ENCODE measurements at places on chromosomes 12 and 14.

DNA sequence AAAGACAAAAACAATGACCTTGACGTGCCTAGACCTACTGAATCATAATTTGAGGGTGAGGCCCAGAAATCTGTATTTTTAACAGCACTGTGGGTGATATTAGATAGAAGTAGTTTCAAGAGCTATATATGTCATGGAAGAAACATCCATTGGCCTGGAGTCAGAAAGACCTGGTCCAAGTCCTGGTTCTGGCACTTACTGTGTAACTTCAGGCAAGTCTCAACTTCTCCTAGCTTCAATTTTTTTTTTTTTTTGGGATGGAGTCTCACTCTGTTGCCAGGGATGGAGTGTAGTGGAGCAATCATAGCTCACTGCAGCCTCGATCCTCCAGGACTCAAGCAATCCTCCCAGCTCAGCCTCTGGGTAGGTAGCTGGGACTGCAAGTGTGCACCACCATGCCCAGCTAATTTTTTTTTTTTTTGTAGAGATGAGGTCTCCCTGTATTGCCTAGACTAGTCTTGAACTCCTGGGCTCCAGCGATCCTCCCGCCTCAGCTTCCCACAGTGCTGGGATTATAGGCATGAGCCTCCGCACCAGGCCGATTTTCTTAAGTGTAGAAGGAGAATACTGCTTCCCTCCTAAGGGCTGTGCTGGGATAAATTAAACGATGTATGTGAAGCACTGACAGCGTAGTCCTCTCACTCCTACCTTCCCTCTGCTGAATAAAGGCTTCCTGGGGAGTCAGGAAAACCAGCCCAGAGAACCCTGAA, 14.3 kb upstream of the GPX2 start:
- DNase-seq, result no peak

- no peak for DNase-seq
Observed at GRCh38 chr12:20624718-20625117, 70.4 kb upstream of the SLCO1C1 start.

DNA sequence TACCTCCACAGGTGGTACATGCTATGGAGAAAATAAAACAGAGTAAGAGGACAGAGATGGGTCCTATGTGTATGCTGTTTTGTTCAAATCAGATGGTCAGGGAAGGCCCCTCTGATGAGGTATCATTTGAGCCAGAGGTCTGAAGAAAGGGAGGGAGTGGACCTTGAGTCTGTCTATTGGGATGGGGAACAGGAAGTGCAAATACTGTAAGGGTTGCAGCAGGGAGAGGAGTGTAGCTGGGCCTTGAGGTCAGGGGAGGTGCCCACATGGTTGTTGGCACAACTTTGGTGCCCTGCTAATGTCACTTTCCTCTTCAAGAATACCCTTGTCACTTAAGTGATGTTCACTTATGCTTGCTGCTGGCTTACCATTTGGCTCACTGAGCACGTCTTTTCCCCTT, 83.3 kb downstream of the PRKCH start:
- DNase-seq, result no peak

- DNase-seq, result peak; percentile 13
Observed at GRCh38 chr14:89027097-89027740, 202.8 kb downstream of the TTC8 start.

- no peak for DNase-seq
Observed at GRCh38 chr12:30882706-30883105, 43.8 kb upstream of the TSPAN11 start.

GRCh38 chr14:61872452-61872851, 110.2 kb downstream of the SNAPC1 start:
- DNase-seq, result no peak

DNA sequence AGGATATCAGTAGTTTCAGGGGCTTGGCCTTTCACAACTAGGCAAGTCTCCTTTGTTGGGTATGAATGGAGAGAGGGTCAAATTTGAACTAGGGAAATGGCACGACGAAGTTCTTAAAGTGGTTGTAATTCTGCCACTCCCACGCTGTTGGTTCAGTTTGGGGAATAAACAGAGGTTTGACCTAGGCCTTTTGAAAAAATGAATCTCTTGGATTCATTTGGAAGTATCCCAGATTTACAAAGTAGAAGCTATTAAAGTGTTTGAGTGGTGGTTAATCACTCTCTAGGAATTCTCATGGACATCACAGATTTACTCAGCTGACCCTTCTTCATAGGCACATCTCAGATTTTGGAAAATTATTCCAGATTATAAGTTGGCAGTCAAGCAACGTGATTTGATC, 14.8 kb downstream of the BATF start:
- DNase-seq, result no peak

GRCh38 chr14:104023325-104024055, 62.0 kb upstream of the ASPG start:
- no peak for DNase-seq

DNA sequence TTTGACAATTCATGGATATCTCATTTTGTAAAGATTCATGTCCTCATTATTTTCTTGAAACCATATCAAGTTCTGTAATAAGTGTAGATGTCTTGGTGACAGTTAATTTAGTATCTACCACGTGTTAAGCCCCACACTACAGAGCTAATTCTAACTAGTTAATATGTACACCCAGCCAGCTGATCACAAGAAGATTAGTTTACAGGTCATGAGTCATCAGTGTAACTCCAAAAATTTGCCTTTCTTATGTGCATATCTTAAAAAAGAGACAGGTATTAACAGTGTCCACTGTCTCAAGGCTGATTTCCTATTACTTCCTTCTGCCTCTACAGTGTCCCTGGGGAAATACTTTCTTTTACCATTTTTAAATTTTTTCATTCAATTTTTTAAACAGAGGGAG, 13.3 kb upstream of the YBX3 start:
- DNase-seq, result no peak

GRCh38 chr12:19222558-19222957, 93.0 kb downstream of the PLEKHA5 start:
- no peak for DNase-seq

- DNase-seq, result no peak
Observed at GRCh38 chr14:63800651-63801375, 52.0 kb upstream of the SYNE2 start.
